ENCODE measurements at places on chromosomes 11 and 22.

DNA sequence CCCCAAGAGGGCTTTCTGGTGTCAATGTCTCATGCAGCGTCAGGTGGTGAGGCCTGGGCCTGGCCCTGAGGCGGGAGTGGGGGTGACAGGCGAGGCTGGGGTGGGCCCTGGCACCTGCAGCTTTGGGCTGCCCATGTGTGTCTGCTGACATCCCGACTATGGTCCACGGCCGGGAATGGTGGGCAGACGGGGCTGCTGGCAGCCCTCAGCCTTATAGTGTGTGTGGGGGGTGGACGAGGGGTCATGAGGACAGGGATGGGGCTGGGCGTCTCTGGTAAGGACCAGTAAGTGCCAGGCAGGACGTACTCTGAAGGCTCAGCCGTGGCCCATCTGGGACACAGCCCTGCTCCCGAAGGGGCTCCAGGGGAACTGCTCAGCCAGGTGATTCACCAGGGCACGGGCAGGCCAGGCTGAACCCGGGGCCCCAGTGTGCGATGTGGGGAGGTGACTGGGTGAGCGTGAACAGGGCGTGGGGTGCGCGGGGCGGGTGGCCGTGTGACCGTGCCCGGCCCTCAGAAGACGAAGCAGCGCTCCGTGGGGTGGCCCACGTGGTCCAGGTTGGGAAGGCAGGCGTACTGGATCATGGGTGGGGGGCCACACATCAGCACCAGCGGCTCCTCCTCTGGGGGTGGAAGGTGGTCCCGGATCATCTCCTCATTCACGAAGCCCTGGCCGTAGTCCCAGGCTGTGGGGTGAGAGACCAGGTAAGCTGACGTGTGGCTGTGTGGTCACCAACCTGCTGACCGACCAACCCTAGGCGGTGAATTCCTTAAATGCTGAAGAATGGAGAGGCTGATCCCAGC, 4.8 kb upstream of the POLDIP3 start:
- DNase-seq, result no peak

DNA sequence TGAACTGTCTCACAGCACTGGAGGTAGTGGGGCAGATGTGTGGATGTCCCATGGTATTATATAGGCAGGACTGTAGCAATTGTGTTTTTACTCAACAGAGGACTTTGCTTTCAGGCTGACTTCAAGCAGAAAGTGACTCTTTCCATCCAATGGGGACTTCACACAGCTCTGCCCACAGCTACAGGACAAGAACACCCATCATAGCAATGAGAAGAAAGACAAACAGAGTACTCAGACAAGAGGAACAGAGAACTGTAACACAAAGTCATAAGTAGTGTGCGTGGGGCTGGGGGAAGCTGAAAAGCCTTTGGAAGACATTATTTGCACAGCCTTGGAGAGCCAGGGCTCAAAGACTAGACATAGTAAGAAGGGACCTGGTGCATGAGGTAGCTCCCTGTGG, 70.3 kb downstream of the CCDC81 start:
- DNase-seq, result no peak

GRCh38 chr11:73539506-73540084, 58.3 kb downstream of the FAM168A start:
- DNase-seq, result no peak

GRCh38 chr22:25573841-25574240, 9.4 kb downstream of the GRK3 start:
- no peak for DNase-seq

DNA sequence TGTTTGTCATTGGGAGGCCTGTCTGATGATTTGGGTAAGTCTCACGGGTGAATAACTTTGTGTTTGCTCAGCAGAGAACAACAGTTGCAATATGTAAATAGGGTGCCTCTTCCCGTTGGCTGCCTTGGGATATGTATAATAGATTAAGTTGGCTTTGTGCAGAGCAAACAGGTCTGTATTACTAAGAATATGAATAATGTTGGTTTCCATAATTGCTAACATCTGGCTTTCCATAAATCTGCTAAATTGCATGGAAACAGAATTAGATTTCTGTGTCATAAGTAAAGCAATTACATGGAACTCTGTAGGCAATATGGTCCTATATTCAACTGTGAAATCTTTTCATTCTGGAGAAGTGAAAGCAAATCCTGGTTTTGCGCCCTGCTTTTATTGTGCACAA, 636.0 kb upstream of the ANO5 start:
- DNase-seq, result no peak

DNA sequence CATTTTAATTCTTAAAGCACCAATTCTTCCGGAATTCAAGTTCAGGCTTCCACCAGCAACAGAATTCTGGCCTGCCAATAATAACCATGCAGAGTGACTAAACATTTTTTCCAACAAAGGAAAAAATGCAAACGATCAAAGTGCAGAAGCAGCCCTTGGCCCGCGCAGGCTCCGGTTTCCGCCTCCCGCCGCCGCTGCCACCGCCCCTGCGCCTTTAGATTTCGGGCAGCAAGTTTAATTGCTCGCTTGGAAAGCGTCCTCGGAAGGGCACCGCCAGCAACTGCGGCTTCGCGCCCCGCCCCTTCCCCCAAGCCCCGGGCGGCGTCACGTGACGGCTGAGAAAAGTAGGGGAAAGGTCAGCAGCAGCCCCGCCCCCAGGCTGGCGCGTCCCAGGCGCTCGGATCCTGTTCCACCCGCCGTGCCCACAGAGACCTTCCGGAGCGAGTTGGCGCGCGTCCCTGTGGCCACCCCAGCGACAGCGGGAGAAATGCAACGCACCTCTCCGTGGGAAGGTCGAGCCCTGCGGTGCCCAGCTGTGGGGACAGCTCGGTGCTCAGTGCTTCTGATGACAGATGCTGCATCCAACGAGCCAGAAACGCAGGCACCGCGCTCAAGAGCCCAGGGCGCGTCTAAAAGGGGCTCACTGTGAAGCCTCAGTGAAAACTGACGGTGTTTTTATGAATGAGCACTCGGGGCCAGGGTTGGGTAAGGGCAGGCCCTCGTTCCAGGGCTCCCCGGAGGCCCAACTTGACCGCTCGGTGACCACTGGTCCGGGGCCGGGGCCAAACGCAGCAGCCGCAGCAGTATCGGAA, 2.5 kb downstream of the CPT1A start:
- peak; percentile 89 for DNase-seq

- DNase-seq, result no peak
These were observed 167.7 kb downstream of the WNT11 start for GRCh38 chr11:76038608-76039007.

DNA sequence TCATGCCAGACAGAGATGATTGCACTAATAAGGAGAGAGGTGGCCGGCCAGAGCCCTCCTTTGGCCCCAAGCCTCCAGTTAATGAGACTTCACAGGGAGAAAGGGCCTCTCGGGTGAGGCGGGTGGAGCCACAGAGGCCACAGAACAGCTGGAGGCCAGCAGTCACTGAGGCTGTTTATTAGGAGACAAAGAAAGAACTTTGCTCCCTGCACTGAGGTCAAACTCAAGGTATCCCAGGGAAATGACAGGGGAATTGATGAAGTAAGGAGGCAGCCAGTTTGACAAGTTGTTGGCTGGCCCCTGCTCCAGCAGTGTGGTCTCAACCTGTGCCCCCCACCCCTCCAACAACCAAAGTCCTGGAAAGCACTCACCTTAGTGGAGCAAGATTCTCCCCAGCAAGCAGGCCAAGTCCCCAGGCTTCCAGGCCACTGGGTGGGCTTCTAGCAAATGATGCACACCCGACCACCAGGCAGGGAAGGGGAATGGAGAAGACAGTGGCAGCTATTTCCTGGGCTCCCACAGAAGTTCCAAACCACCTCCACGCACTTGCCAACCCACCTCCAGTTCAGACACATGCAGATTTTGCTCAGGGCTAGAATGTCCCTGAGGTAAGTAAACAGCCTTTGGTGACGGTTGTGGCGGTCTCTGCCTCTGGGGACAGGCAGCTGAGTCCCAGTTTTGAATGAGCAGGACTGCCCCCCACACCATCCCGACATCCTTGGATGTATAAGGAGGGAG, 53.2 kb downstream of the RPUSD4 start:
- no peak for DNase-seq

- DNase-seq, result no peak
These were observed 54.1 kb upstream of the BDNF start for GRCh38 chr11:27754035-27755017.

- peak; percentile 4 for DNase-seq
These were observed 36.4 kb upstream of the TH start for GRCh38 chr11:2207773-2208621.

- no peak for DNase-seq
These were observed 4.7 kb upstream of the NEAT1 start for GRCh38 chr11:65417702-65418430.

DNA sequence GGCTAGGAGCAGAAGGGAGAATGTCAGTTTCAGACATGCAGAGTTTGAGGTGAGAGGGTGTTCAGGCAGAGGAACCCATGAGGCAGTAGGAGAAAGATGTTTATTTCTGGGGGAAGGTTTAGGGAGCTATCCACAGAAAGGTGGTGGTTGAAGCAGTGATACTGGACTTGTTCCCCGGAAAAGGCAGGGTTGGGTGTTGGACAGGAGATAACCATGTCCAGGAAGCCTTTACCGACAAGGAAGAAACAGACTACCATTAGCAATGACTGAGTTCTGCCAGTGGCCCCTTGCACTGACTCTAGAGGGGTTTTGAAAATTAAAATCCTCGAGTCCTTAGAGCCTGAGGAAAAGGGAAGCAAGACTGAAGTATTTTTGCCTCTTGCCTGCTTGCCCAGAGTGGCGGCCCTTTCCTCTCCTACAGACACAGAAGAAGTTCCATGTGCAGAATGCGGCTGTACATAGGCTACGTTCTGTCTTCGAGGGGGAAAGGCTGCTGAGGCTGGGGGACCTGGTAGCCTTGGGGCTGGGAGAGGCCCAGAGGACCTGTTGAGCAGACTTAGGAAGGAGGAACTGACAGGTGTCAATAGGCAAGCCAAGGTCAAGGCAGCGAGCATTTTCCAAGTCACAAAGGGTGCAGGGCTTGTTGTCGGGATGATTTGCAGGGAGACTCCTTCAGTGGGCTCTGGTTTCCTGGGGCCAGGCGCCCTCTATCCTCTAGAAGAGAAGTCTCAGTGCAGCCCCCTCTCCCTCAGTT, 146.7 kb downstream of the LDLRAD3 start:
- DNase-seq, result no peak

GRCh38 chr22:19113429-19113828, 8.8 kb downstream of the DGCR2 start:
- DNase-seq, result no peak

GRCh38 chr11:122207921-122208764, 92.1 kb upstream of the BLID start:
- DNase-seq, result no peak

DNA sequence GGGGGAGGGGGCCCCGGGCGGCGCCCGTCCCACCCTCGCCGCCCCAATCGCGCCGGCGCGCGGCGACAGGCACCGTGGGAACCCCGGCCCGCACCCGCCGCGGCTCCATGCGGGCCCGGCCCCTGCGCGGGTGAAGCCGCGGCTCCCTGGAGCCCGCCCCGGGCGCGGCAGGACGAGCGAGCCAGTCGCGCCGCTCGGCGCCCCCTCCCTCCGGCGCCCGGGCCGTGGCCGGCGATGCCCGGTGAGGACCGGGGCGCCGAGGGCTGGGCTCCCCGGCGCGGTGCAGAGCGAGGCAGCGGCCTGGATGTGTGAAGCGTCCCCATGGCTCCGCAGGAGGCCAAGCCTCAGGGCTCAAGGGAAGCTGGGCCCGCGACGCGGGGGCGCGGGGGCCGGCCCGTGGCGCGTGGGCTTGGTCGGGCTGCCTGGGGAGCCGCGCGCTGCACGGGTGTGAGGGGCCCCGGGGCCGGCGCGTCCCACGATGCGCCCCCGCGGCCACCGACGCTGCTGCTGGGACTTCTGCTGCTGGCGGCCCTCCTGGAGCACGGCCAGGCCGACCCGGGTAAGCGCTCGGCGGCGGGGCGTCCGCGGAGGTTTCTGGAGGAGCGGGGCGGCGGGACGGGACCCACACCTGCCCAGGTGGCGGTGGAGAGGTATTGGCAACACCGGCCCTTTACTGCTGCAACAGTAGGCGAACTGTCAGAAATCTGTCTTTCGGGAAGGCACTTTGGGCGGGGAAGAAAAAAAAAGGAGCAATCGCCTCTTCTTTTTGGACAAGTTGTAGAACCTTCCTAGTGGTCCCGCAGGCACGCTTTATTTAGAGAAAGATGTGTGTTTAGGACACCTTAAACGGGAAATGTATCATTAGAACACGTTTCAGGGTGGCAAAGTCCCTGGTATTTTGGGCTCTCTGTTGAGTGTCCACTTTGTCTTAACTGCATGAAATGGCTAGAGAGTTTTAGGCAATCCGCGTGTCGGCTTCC, 119.4 kb downstream of the HIPK3 start:
- DNase-seq, result no peak

- no peak for DNase-seq
These were observed 2220.7 kb upstream of the RAG2 start for GRCh38 chr11:38818720-38819119.

DNA sequence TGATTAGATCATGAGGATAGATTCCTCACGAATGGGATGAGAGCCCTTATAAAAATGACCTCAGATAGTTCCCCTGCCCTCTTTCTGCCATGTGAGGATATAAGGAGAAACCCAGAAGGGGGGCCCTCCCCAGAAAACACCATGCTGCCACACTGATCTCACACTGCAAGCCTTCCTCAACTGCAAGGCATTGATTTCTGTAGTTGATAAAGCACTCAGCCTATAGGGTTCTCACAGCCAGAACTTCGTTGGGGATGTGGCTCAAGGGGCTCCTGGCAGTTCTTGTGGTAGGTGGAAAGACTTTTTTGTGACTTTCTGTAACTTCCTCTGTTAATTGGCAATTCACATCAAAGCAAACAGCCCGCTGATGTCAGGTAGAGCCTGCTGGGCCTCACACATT, 108.9 kb downstream of the CD44 start:
- DNase-seq, result peak; percentile 9

GRCh38 chr11:125062931-125063428, at the start of gene SLC37A2:
SLC37A2 (plus strand) TSS chr11:125063305; CDS start chr11:125063368, 63 bp downstream.
- DNase-seq, result no peak

GRCh38 chr11:130037881-130038585, 31.7 kb upstream of the APLP2 start:
- DNase-seq, result no peak

DNA sequence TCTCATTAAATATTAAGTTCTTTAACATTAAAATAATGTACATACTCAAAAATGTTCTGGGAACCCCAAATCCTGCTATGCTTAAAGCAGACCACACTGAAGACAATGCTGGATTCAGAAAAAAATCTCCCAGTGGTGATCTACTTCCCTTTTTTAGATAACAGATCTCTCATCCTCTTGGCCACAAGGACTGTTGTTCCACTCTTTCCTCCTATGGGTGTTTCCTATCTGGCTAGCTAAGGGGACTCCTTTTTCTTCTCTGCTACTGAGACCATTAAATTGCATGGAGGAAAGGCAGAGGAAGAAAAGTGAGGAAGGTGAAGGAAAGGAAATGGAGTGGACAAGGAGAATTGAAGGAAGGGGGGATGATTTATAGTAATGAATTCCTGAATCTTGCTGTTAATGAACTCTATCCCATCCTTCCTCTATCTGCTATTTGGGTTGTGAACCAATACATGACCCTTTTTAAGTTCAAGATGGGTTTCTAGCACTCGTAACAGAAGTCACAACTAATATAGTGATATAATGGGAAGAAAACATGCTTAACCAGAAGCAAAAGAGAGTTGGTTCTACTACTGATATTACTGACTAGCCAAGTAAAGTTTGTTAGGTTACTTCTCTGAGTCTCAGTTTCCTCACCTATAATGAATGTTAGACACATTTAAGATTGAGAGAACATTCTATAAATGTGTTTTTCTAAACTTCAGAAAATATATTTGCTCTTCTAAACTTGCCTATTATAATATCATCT, 53.2 kb downstream of the PIK3C2A start:
- no peak for DNase-seq

- no peak for DNase-seq
These were observed 944 bp upstream of the SCGB1D2 start for GRCh38 chr11:62241095-62241494.

- peak; percentile 33 for DNase-seq
These were observed 9.0 kb downstream of the FAM118A start for GRCh38 chr22:45318558-45319323.

GRCh38 chr11:12704049-12704448, 29.8 kb downstream of the TEAD1 start:
- no peak for DNase-seq
